ENCODE measurements at places on chromosomes 11 and 22. TPM values are rescaled to one million over a fixed set of nuclear protein-coding genes. Genes with fewer than 3 reads are reported as not detected.

DNA sequence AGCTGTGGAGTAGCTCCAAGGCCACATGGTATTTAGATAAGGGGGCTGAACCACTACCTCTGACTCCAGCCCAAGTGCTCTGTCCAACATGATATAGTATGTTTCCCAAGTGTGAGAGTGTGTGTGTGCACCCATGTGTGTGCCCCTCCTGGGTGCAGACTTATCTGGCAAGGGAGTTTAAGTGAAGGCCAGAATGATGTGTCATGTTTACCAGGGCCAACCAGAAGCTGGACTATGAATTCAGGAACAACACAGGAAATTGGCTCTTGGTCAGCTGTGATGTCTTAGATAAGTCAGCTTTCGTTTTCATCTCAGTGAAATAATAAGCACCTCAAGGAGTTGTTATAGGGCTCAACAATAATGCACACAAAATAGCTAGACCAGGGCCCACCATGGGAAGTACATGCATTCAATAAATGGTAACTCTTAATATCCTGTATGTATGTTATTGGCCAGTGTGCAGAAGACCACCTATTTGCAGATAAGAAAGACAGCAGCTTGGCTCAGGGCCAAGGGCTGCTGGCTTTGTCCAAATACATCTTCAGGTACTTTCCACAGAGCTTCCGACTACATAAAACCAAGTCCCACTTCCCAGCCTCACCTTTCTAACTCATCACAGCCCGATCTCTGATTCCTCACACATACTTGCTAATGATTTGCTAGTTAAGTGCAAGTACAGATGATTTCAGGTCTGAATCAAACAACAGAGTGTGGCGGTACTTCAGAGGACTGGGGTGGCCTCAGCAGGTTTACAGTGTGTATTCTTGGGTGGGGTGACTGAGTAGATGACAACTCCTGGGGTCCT lies 120.9 kb downstream of the ME3 start:
- no peak for DNase-seq
- peaks cover 11% of the 10 kb centered on the region for H3K4me1 ChIP-seq
- H3K27me3 ChIP-seq = no peaks in the 10 kb centered on the region
- no peak overlapping the region for H3K27ac ChIP-seq
- H3K4me3 ChIP-seq = no peak overlapping the region
- H3K36me3 ChIP-seq = no peaks in the 10 kb centered on the region

GRCh38 chr22:27877501-27877900 lies 41.6 kb downstream of the PITPNB start:
- H3K36me3 ChIP-seq = no peaks in the 10 kb centered on the region
- peak overlapping the region; percentile 95 for H3K27ac ChIP-seq
- no peaks in the 10 kb centered on the region for H3K27me3 ChIP-seq

GRCh38 chr11:88508759-88509581 lies 171.4 kb upstream of the CTSC start:
- no peaks in the 10 kb centered on the region for H3K36me3 ChIP-seq
- H3K27me3 ChIP-seq = no peaks in the 10 kb centered on the region
- peak overlapping the region; percentile 19 for H3K4me3 ChIP-seq
- H3K4me1 ChIP-seq = no peaks in the 10 kb centered on the region
- DNase-seq = no peak

DNA sequence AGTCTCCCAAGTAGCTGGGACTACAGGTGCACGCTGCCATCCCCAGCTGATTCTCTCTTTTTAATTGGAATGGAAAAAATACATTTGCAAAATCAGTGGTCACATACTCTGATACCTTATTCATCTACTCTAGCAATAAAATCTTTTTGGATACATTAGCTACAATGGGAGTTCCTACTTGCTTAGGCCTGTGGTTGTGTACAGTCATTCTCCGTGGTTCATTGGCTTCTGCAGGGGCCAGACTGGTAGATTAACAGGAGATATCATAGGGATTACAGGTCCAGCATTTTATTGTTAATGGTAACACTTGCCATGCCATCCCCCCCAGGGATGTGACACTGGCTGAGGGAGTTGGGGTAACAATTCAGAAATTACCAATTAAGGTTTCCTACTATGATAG lies 140.0 kb downstream of the ADAMTS15 start:
- DNase-seq = no peak
- no peaks in the 10 kb centered on the region for H3K4me1 ChIP-seq
- no peak overlapping the region for H3K4me3 ChIP-seq

- H3K4me1 ChIP-seq = no peaks in the 10 kb centered on the region
- H3K4me3 ChIP-seq = no peak overlapping the region
- H3K36me3 ChIP-seq = no peaks in the 10 kb centered on the region
- H3K27me3 ChIP-seq = no peaks in the 10 kb centered on the region
- no peak overlapping the region for H3K27ac ChIP-seq
Observed at GRCh38 chr11:113664981-113665710, 41.0 kb downstream of the TMPRSS5 start.

The FDXACB1 gene
- 2.9 TPM for total RNA-seq

The TP53I11 gene
- 51.9 TPM for total RNA-seq

The OR2AG2 gene
- total RNA-seq = under 0.01 TPM

The KDM4E gene
- not detected for total RNA-seq

Measured in ovary (tissue), 10 donors.